ENCODE measurements at places on chromosomes 4 and X. TPM values are rescaled to one million over a fixed set of nuclear protein-coding genes. Genes with fewer than 3 reads are reported as not detected.

DNA sequence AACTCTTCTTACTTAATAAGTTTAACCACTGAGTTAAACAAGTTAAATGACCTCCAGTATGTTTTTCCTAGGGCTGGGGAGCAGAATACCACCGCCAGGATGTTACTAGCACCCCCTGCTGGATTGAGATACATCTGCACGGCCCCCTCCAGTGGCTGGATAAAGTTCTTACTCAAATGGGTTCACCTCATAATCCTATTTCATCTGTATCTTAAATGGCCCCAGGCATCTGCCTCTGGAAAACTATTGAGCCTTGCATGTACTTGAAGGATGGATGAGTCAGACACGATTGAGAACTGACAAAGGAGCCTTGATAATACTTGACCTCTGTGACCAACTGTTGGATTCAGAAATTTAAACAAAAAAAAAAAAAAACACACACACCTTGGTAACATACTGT lies 61.5 kb upstream of the MMAA start:
- peak; percentile 80 for DNase-seq

- no peak for DNase-seq
Measured at GRCh38 chrX:63744850-63745394, 40.1 kb downstream of the ARHGEF9 start.

The TLR10 gene
- under 0.01 TPM for total RNA-seq

DNA sequence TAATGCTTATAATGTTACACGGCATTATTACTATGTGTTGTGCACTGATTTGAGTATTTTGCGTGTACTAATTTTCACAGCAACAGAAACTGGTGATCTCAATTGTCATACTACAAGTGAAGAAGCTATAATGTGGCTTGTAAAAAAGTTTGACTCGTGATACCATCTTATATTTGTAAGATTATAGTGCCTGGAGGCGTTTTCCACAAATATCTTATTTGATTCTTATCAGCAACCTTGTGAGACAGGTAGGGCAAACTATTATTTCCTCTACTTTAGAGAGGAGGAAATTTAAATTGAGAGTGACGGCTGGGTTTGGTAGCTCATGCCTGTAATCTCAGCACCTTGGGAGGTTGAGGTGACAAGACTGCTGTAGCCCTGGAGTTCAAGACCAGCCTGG lies 4.5 kb downstream of the CUL4B start:
- no peak for DNase-seq

DNA sequence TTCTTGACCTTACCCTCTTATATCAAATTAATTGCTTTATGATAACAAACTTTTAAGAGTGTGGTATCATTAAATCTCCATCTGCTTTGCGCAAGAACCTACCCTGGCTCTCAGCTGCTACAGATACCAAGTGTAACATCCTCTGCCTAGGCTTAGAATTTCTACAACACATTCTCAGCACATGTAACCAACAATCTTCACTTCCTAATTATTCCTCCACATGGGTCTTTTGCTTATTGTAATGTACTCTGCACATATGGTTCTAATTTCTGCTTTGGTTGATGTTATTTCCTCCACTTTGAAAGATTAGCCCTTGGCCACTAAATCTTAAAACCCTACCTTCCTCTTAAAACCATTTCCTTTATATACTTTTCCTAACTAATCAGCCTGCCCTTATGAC lies 242.4 kb downstream of the ARHGAP24 start:
- DNase-seq, result no peak

The CCKAR gene
- total RNA-seq, result 2.5 TPM

The CSAG3 gene
- not detected for total RNA-seq

DNA sequence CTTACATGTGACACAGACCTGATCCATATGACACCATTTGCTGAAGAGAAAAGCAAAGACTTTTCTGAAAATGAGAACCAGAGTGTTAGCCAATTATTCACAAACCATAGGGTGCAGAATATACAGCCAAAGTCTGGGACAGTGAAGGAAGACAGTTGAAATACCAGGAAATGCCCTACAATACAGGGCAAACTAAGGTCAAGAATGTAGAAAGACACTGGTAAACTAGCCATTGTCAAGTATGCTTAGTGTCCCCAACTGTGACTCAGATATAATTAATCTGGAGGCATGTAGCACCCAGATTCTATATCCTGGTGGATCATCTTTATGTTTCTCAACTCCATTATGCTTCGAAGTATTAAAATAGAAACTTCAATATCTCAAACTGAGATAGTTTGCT lies 200.9 kb upstream of the FSTL5 start:
- DNase-seq, result no peak

The TRAM1L1 gene
- 4.3 TPM for total RNA-seq

DNA sequence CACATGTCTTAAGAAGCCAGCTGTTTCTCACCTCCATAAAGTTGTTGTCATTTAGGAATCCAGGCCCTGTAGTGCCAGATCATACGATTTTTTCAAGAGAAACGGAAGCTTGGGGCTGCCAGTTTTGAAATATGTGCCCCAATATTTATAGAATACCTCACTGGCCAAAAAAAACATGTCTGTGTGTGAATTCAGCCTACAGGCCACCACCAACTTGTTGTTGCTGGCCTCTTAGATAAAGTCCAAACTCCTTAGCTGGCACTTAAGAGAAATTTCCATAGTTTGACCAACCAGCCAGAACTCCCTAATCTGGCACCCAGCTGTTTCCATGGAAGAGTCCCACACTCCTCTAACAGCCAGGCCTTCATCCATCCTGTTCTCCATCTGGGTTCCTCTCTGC lies 74.1 kb downstream of the WDR19 start:
- DNase-seq, result peak; percentile 66

The CFP gene
- 0.29 TPM for total RNA-seq

The FAM149A gene
- total RNA-seq, result 12.7 TPM

DNA sequence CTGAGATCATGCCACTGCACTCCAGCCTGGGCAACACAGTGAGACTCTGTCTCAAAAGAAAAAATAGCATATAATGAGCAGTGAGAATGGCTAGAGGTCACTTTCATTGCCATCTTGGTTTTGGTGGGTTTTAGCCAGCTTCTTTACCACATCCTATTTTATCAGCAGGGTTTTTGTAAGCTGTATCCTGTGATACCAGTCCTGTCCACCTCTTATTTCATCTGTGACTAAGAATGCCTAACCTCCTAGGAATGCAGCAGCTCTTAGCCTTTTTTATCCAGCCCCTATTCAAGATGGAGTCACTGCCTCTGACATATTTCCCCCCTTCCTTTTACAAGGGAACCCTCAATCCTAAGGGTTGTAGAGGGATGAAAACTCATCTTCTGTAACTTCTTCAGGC lies 26.1 kb upstream of the IGFBP7 start:
- DNase-seq, result no peak

- peak; percentile 68 for DNase-seq
Measured at GRCh38 chr4:180059216-180059881, 2183.9 kb upstream of the TENM3 start.

The IBSP gene
- total RNA-seq, result 15.6 TPM

The SPANXN3 gene
- total RNA-seq, result not detected

DNA sequence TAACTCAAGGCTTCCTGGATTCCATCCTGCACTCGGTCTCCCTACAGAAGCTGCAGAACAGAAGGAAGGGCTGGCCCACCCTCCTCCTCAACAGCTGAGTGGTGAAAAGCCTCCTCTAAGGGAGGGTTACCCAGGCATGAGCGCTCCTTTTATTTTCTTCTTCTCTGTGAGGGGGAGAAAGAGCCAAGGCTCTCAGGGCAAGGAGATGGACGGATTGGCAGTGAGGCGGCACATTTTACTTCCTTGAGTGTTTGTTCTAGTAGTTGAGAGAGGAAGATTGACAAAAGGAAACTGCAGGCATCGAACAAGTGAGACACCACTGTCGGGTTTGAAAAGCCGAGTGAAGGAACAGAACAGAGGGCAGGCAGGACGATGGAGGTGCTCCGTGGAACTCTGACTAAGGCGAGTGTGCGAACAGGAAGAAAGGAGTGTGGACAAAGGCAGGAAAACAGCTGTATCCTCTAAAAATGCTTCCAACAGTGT lies 38.4 kb upstream of the STS start:
- DNase-seq, result no peak

GRCh38 chr4:40462326-40462725 lies 127.2 kb downstream of the CHRNA9 start:
- DNase-seq, result no peak

The RBM46 gene
- not detected for total RNA-seq

The DRP2 gene
- 0.59 TPM for total RNA-seq

- DNase-seq, result no peak
Measured at GRCh38 chrX:19799319-19800182, 87.8 kb downstream of the SH3KBP1 start.

The FSTL5 gene
- not detected for total RNA-seq

GRCh38 chr4:77418333-77418732 lies 187.3 kb upstream of the CXCL13 start:
- peak; percentile 61 for DNase-seq

DNA sequence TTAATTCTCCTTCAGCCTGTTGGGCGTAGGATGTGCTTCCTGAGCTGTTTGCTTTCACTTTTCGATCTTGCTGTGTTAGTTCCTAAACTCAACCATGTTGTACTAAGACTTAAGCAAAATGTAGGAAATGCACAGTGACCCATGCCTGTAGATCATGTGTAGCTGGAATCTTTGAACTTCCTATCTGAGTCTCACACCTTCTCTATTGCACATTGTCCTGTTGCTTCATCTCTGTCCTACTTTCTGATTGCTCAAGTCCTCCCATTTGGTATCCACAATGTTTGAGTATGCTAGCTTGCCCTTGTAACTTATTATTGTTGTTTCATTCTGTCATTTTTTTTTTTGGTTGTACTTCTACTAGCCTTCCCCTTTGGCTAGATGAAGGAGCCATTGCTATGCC lies 239.6 kb downstream of the PPP1R2C start:
- no peak for DNase-seq

DNA sequence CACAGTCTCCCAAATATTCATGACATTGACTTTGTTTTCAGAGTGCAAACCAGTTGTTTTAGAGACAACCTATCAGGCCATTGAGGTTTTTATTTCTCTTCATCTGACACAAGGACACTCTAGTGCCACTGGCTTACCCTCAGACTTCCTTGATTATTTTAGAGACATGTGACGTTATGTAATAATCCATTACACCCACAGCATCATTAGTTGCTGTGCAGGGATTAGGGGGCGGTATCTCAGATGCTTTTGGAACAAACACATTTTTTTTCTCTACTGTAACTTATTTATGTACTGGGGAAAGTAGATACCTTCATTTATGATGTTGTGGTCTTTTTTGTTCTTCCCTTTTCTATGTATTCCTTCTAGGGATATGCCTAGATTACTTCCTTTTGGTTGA lies 2293.1 kb downstream of the PCDH7 start:
- DNase-seq, result no peak

The MAP7D2 gene
- under 0.01 TPM for total RNA-seq

GRCh38 chr4:8267077-8267476 lies 2.5 kb upstream of the HTRA3 start:
- peak; percentile 98 for DNase-seq

GRCh38 chr4:95547715-95548471 lies 880 bp downstream of the UNC5C start:
- peak; percentile 87 for DNase-seq

The TRPC3 gene
- 0.29 TPM for total RNA-seq

Data from osteoblast (primary cell).